ENCODE measurements at places on chromosomes 2 and 18. TPM values are rescaled to one million over a fixed set of nuclear protein-coding genes. Genes with fewer than 3 reads are reported as not detected.

ELOA2 gene
- total RNA-seq = not detected

TMEM247 gene
- not detected for total RNA-seq

RBKS gene
- total RNA-seq = 3.8 TPM

GKN2 gene
- total RNA-seq = not detected

COX5B gene
- 369 TPM for total RNA-seq

BBS5 gene
- total RNA-seq = 15.2 TPM

ASAP2 gene
- total RNA-seq = 30.5 TPM

RGPD3 gene
- 0.88 TPM for total RNA-seq

CTIF gene
- 32.5 TPM for total RNA-seq

MZT2A gene
- 31.6 TPM for total RNA-seq

SS18 gene
- 92.0 TPM for total RNA-seq

PLEKHH2 gene
- total RNA-seq = 19.8 TPM

CNRIP1 gene
- total RNA-seq = 55.9 TPM

DSG2 gene
- total RNA-seq = 12.2 TPM

SERPINB2 gene
- 0.69 TPM for total RNA-seq

POTEC gene
- total RNA-seq = not detected

LCT gene
- total RNA-seq = 0.10 TPM

AAMP gene
- total RNA-seq = 82.1 TPM

PROKR1 gene
- total RNA-seq = 2.2 TPM

SLC11A1 gene
- total RNA-seq = 5.0 TPM

IL1A gene
- total RNA-seq = 0.99 TPM

CD226 gene
- 1.9 TPM for total RNA-seq

LRRTM1 gene
- total RNA-seq = 7.7 TPM

TMEM198 gene
- total RNA-seq = 5.3 TPM

GLI2 gene
- 5.0 TPM for total RNA-seq

KIAA2012 gene
- 1.2 TPM for total RNA-seq

DPY30 gene
- total RNA-seq = 81.1 TPM

IL1RN gene
- total RNA-seq = 1.8 TPM

GPR35 gene
- 2.1 TPM for total RNA-seq

CGREF1 gene
- total RNA-seq = 22.7 TPM

CFAP65 gene
- 4.8 TPM for total RNA-seq

MALT1 gene
- 32.0 TPM for total RNA-seq

TGFA gene
- total RNA-seq = 7.8 TPM

KIF3C gene
- 26.2 TPM for total RNA-seq

SPHKAP gene
- total RNA-seq = 6.9 TPM

RFX8 gene
- 0.66 TPM for total RNA-seq
